ENCODE measurements at places on chromosomes 5 and 9. TPM values are rescaled to one million over a fixed set of nuclear protein-coding genes. Genes with fewer than 3 reads are reported as not detected.
A peak's percentile ranks its signal among the peaks of the same experiment; 100 is the strongest.

The SLC25A48 gene
- total RNA-seq: 0.77 TPM

DNA sequence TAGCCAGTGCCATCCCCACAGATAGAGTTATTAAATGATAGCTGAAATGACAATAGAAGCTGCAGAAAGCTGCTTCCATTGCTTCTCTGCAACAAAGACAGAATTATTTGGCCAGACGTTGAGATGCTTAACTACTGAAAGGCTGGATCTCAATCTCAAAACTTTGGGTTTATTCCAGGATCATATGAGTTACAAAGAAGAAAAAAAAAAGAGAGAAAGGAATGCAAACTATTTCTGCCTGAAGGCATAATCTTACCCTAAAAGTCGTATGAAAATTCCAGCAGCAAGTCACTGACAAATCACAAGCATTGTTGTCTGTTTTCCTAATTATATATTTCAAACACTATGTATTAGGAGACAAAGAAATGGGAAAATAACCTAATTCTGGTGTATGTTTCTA lies 12.8 kb upstream of the TYRP1 start:
- no peak for DNase-seq

DNA sequence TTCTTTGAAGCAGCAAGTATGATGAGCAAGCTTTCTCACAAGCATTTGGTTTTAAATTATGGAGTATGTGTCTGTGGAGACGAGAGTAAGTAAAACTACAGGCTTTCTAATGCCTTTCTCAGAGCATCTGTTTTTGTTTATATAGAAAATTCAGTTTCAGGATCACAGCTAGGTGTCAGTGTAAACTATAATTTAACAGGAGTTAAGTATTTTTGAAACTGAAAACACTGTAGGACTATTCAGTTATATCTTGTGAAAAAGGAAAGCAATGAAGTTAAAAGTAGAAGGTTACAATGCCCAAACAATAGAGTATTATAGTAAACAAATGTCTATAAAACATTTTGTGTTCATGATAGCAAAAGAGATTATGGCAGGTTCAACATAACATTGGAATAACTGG lies 88.6 kb downstream of the JAK2 start:
- DNase-seq: no peak

GRCh38 chr5:139443831-139444453 lies 4.6 kb upstream of the DNAJC18 start:
- DNase-seq: no peak

The HACD4 gene
- 3.1 TPM for total RNA-seq

- DNase-seq: no peak
These were observed 130.4 kb upstream of the CLINT1 start for GRCh38 chr5:157989296-157989695.

GRCh38 chr5:2910401-2911175 lies 159.1 kb upstream of the IRX2 start:
- DNase-seq: no peak

DNA sequence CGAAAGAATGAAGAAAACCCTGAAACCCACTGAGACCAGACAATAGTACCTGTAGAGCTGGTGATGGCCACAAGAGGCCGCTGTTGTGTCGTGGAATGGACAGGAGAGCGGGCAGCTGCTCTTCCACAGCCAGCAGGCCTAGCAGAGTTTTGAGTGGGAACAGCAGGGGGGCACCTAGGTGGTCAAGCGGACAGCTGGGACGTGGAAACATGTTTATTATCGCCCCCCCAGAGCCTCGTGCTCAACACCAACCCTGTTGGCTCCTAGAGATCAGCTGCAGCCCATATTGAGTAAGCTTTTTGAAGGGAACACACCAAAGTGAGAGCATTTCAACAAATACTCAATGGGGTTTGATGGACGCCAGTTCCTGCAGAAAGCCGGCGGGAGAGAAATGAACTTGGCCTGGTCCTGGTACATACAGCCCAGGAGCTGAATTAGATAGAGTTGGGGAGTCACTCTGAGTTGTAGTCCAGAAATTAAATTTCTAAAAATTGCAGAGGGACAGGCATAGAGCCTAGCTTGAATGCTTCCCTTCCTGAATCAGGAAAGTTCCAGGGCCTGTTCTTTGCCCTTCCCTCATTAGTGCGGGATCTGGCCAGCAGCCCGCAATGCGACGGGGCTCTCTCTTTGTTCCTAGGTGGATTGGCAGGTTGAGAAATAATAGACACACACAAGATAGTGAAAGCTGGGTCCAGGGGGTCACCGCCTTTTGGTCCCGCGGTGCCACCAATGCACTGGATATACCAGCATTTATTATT lies 33.8 kb downstream of the MFAP3 start:
- peak; percentile 64 for DNase-seq

- no peak for DNase-seq
These were observed 2.1 kb downstream of the RPL7A start for GRCh38 chr9:133349965-133350616.

DNA sequence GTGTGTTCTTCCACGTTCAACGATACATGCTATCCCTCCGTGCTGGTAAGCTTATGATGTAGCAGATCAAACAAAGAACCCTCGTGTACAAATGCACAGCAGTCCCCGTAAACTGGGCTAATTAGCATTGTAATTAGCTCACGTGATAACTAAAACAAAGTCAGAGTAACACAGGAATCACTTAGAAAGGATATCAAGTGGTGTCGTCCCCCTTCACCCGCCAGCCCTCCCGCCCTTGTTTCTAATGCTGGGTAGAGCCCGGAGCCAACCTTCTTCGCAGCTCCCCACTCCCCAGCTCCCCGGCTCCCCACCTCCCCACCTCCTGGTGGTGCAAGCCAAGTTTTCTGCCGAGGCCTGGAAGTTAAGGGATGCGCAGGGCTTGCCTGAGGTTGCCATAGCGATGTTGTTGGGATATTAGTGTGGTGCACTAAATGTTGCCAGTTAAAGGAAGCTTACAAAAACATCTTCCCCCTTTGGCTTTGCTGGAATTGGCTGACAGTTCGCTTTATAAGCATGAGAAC lies 357.9 kb upstream of the CCNH start:
- DNase-seq: no peak

GRCh38 chr5:7759257-7759871 lies 91.6 kb downstream of the CFAP90 start:
- no peak for DNase-seq

The TBCA gene
- 120 TPM for total RNA-seq

- no peak for DNase-seq
These were observed 47.9 kb upstream of the ST8SIA4 start for GRCh38 chr5:100950985-100951384.

The ARL14EPL gene
- not detected for total RNA-seq

DNA sequence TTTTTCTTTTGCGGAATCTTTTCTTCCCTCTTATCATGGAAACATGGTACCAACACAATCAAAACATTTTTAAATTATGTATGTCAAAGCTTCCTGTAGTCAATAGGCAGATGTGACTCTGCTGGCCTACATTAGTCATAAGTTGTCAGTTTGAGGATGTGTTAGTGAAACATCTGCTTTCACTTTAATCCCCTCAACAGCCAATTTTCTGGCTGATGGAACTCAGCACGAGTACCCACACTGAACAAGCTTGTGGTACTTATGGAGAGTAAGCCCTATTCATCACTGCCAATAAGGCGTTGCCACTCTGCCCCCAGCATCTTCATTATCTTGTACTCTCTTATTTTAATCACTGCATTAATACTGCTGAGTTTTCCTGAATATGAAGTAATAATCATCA lies 1034.4 kb downstream of the CDH9 start:
- DNase-seq: no peak

DNA sequence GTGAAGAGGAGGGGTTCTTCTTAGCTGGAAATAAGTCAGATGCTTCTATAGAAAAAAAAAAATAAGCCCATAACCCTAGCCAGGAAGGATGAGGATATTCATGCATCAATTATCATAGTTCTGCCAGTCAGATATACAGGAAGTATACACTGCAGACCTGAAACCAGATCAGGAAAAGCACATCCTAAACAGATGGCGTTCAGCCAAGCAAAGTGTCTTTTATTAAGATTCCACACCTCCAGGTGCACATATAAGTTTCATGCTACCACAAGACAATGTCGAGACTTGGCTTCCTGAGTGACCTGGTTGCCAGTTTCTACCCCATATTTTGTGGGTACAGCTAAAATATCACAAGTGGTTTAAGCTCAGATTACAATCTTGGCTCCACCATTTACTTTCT lies 108.3 kb downstream of the CETN3 start:
- no peak for DNase-seq

DNA sequence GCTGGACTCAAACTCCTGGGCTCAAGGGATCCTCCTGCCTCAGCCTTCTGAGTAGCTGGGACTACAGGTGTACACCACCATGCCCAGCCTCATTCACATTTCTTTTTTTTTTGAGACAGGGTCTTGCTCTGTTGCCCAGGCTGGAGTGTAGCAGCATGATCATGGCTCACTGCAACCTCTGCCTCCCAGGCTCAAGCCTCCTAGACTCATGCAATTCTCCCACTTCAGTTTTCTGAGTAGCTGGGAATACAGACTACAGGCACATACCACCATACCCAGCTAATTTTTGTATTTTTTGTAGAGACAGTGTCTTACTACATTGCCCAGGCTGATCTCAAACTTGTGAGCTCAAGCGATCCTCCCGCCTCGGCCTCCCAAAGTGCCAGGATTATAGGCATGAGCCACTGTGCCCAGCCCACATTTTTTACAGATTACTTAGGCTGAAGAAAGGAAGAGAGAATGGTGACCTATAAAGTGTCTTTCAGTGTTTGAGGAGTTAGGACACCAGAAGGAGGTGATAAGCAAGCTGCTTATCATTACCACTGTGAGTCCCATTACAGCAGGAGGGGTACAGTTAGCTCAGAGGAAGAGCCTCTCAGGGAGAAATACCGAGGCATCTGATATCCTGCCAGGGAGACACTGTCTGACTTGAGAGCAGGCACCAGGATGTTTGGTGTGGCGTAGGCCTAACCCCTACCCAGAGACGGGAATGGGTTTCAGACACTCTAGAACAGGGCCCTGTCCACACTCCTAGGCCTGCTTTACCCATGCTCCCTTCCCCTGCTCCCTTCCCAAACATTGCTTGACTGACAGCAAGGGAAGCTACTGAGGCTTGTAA lies 9.7 kb downstream of the FAXDC2 start:
- DNase-seq: no peak

- peak; percentile 79 for DNase-seq
These were observed 206.2 kb downstream of the TTLL11 start for GRCh38 chr9:121886759-121887485.

The ARID3C gene
- total RNA-seq: not detected

The PPIP5K2 gene
- 23.9 TPM for total RNA-seq

DNA sequence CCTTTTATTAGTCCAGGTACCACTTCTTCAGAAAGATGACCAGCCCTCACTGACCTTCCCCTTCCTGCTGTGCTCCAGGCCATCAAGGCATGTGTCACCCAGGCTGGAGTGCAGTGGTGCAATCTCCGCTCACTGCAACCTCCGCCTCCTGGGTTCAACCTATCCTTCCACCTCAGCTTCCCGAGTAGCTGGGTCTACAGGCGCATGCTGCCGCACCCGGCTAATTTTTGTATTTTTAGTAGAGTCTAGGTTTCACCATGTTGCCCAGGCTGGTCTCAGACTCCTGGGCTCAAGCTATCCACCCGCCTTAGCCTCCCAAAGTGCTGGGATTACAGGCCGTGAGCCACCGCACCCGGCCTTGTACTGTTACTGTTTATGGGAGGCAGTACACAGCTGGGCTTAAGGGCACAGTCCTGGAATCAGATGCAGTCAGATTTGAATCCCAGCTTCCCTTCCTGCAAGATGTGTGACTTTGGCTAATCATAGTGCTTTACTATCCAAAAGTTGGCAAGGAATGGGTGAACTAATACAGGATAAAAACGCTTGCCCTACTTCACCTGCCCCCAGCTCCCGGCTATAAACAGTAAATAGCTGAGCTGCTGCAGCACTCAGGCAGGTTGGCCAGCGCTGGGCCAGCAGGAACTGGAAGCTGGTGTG lies 483 bp upstream of the EIF4EBP3 start:
- DNase-seq: no peak

The TAF11L10 gene
- not detected for total RNA-seq

The TLX3 gene
- total RNA-seq: not detected

The PFN3 gene
- not detected for total RNA-seq

DNA sequence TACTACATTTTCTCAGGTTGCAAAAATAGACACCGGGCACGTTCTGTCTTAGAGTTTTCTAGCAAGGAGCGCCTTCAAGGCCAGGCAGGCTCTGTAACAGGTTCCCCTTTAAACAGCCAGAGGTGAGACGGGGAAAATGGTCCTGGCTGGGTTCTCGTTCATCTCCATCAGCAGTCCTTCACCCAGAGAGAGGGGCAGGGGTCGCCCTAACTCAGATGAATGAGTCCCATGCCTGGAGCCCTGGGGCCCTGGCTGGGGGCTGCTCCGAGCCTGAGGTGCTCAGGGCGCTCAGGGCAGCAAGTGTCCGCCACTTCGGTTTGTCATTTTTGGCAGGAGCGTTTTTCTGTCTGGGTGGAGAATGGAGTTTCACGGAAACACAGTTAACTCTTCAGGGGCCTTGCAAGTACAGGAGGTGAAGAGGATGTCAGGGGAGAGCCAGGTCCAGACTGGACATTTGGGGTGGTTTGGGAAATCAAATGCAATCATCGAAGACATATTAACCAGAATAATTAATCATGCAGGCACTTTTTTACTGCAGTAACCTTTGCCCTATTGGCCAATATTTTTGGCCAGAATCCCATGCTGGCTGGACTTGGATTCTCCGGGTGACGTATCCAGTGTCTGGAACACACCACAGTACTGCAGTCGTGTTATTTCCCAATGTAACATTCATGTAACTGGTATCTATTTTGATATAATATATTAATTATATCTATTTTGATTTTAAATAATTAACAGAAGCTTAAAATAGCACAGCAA lies 2.9 kb downstream of the NTNG2 start:
- DNase-seq: no peak

The PCDHB13 gene
- total RNA-seq: 4.0 TPM

The CHD1 gene
- total RNA-seq: 38.5 TPM

GRCh38 chr5:154311362-154311761 lies 120.8 kb downstream of the GALNT10 start:
- DNase-seq: no peak

DNA sequence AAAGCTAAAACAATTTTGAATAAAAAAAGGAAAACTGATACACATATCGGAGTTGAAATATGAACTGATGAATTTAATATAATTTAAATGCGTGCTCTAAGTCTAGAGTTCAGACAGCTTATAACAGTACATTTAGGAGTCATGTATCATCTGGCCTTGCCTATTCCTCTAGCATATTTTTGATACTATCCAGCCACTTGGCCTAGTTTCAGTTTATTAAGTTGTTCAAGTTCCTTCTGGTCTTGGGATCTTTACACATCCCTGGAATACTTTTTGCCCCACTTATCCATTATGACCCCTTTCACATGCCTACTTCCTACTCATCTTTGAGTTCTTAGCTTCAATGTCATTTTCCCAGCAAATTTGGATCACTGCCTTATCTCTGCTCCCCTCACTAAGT lies 192.4 kb upstream of the EFNA5 start:
- no peak for DNase-seq

DNA sequence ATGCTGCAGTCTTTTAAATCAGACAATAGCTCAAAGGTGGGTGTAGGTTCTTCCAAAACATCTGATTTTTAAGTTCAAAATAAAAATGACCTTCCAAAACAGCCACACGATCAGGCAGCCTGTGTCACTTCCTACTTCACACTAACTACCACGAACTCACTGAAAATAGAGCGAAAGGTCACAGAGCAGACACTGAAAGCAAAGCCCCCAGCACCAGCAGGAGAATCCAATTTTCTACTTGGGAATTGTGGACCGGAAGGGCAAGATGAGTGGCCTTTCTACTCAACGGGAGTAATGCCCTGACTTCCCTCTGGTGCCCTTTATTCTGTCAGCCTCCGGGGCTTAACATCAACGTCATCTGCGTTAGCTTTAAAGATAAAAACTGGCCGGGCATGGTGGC lies 107.8 kb upstream of the FAM120A start:
- no peak for DNase-seq

All from prostate gland (tissue), 2 donors.